ENCODE measurements at places on chromosomes 16 and 17.

- DNase-seq = no peak
These were observed 26.1 kb upstream of the COG7 start for GRCh38 chr16:23479138-23479537.

DNA sequence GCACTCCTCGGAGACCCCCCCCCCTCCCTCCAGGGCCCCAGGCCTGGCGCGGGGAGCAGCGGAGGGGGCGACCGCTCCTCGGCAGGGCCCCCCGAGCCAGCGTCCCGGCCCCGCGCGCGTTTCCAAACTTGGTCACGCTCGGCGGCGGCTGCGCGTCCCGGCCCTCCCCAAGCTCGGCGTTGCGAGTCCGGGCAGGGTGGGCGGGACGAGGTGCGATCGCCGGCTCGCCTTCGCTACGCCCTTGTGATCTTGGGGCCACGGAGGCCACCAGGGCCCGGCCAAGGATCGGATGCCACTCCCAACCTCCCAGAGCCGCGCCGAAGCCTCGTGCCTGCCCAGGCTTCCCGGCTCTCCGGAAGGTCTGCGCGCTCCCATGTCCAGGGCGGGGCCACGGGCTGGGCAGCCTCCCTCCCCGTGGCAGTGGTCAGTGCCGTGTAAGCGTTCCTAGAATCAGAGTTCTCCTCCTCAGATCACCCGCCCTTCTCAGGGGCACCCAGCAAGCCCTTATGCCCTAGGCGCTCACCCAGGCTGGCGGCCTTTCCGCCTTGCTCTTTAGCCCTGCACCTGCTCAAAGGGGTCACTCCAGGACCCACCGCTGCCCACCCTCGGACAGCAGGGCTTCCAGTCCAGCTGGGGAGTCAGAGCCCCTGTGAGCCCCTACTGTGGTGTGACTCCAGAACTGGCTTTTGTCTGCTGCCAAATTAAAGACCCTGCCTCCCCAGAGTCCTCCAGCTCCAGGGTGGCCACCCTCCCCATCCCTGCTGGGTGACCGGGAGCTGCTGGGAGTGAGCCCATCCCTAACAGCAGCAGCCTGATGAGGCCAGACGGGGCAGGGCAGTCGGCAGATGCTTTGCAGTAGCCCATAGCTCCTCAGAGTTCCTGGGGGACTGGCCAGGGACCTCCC is 12.2 kb upstream of the MRPS23 start:
- DNase-seq = no peak

DNA sequence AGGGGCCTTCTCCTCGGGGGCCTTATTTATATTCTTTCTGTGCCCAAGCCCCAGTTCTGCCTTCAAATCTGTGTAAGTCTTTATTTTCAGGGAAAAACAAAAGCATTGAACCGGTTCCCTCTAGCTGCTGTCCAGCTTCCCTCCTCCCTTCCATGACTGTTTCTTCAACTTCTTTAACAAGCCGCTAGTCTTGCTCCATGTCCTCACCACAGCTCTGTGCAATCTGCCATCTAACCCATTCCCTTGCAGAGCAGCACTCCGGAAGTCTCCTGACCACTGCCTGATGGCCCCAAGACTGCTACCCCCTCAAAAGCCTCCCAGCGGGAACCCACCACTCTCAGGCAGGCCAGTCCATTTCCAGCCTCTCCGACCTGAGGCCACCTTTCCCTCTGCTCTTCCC is 16.9 kb downstream of the EMC8 start:
- no peak for DNase-seq

DNA sequence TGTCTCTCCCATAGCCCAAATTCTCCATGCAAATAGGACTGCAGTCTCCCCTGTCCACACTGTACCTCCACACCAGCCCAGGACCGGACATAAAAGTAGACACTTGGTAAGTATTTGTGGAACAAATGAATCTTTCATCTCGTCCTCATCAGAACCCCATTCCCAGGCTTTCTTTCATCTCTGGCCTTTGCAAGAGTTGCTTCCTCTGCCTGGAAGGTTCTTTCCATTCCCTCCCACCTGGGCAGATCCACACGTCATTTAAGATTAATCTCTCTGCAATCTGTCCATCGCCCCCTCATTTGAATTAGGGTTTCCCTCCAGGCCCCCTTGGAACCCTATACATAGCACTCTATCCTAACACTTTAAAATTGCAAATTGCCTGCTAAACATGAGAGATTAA is 3.9 kb upstream of the NXPH3 start:
- DNase-seq = no peak

GRCh38 chr17:27466376-27466742 is 10.1 kb downstream of the KSR1 start:
- DNase-seq = no peak

DNA sequence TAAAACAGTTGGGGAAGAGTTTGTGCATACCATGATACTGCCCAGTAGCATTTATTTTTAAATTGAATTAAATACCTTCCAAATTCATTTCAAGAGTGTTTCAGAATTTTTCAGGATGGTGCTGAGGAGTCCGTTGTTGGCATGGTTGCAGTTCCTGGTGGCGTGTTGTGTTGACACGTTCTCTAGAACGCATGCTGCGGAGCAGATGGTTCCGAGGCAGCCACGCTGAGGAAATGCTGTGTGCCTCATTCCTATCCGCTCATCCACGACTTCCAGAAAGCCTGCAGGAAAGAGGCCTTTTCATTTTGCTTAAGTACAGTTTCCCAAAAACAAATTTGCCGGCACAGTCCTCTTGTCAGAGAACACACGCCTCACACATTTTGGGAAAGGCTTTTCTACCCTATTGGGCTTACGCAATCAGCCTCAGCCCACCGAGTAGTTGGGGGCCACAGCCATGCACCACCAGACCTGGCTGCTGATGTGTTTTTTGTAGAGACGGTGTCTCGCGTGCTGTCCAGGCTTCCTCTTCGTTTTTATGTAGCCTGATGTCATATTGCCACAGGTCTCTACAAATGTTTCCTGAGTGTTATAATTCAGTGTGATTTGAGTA is 32.1 kb upstream of the IL17C start:
- no peak for DNase-seq

GRCh38 chr17:66002063-66002585 is 189.8 kb downstream of the CEP112 start:
- no peak for DNase-seq

- DNase-seq = no peak
These were observed 10.1 kb upstream of the COG1 start for GRCh38 chr17:73182616-73183310.

DNA sequence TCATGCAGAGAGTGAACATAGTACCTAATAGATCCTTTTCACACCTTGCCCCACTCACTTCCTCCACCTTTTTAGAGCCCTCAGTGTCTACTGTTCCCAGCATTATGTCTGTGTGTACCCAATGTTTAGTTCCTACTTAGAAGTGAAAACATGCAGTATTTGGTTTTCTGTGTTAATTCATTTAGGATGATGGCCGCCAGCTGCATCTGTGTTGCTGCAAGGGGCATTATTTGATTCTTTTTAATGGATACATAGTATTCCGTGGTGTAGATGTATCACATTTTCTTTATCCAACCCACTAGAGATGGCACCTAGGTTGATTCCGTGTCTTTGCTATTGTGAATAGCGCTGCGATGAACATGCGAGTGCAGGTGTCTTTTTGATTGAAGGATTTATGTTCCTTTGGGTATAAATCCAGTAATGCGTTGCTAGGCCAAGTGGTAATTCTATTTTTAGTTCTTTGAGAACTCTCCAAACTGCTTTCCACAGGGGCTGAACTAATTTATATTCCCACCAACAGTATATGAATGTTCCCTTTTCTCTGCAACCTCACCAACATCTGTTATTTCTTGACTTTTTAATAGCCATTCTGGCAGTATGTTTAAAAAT is 47.1 kb downstream of the HLF start:
- no peak for DNase-seq

- DNase-seq = no peak
These were observed 9.9 kb downstream of the FOXJ1 start for GRCh38 chr17:76131051-76131691.

DNA sequence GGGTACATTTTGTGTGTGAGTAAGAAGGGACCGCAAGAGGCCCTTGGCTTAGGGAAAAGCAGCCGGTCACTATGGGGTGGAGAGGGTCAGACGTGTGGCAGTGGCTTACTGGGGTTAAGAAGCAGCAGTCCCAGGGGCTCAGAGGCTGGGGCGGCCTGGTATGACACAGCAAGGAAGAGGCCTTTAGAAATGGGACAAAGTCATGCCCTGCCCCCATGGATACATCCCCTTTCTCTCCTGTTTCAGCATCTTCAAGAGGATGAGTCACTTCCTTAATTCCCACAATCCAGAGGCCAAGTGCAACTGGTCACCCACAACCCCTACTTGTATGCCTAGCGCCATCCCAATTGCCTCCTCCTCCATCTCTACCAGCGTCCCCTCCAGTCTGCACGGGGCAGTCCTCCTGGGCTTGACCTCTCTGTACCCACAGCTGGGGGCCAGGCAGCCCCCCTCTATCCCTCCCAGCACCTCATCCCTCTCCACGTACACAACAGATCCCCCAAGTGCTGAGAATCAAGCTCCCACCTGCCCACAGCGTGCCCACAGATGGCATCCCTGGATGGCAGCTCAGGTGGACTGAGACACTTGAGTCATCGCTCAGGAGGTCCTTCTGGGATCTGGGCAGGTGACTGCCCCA is 6.9 kb upstream of the EFTUD2 start:
- DNase-seq = no peak

- DNase-seq = no peak
These were observed 17.0 kb downstream of the CLUH start for GRCh38 chr17:2694381-2695242.

DNA sequence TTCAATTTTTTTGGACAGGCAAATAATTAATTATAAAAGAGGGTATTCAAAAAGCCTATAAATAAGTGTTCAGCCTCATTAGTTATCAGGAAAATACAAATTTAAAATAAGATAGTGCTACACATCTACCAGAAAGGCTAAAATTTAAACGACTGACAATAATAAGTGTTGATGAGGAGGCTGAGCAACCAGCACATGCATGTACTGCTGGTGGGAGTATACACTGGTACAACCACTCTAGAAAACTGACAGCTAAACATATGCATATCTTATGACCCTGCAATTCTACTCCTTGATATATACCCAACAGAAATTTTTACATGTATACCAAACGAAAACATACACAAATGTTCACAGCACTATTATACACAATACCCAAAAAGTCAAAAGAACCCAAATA is 27.1 kb downstream of the XPO6 start:
- no peak for DNase-seq

- DNase-seq = no peak
These were observed 157.9 kb downstream of the RPTOR start for GRCh38 chr17:80702315-80703141.

DNA sequence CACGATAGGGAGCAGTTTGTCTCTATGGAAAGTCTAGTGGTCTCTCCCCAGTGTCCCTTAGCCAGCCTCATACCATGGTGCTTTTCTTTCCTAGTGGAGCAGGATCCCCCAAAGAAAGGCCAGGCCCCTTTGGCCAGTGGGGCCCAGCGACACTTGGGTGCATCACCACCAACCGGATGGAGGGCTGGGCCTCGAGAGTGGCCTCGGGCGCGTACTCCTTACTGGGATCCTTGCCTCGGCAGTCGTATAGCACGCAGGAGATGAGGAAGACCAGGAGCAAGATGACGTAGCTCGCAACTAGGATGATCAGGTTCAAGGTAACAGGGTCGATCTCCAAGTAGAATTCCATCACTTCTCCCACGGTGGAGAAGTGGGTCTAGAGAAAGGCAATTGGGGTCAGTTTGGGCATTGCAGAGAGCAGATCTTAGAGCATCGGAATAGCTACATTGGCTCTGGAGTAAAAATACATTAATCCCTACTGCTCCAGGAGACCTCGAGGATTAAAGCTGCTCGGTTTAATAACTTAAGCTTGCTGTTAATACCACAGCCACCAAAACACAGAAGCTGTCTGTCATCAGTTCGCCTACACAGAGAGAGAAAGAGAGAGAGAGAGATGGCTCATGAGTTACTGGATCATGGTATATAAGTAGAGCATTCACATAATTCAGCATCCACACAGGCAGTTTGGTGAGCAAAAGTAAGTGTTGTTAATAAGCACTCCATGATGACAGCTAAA is at the start of gene SMIM36:
SMIM36 (minus strand) TSS at position 467 of the 736 bp plus-strand sequence.
- DNase-seq = no peak

DNA sequence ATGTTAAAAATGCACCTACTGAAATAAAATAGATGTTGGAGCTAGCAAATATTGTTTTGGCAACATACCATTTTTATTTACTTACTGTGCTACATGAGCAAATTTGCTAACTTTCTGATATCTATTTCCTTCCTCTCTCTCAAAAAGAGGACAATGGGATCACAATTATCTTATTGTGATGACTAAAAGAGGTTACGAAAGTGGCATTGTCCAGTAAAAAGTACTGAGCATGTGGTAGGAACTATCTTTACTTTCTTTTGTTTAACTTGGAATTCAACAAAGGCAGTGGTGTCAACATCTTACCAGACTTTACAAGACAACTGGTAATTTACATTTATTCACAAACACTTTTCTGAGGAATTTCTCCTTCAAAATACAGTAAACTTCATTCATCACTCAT is 1542.6 kb upstream of the CDH8 start:
- DNase-seq = no peak

GRCh38 chr17:79988185-79988971 is 47.3 kb downstream of the TBC1D16 start:
- no peak for DNase-seq

DNA sequence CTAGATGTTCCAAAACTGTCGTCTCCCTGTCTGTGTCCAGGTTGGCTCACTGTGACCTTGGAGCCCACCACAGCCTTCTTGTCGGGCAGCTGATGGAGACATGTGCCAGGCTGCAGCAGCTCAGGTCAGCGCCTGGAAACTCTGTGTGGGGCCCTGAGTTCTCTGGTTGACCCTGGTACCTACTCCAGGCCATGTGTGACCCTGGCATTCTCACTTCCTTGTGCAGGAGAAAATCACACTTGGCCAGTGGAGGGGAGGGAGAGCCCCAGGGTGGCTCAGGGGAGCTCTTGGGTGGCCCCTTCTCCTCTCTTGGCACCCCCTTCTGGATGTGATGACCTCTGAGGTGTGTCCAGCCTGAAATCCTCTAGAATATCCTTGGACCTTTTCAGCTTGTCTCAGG is 25.0 kb upstream of the CPNE2 start:
- no peak for DNase-seq

GRCh38 chr17:46977348-46977747 is 1.7 kb downstream of the RPRML start:
- no peak for DNase-seq

GRCh38 chr16:57148481-57148880 is 37.4 kb downstream of the PSME3IP1 start:
- DNase-seq = no peak

DNA sequence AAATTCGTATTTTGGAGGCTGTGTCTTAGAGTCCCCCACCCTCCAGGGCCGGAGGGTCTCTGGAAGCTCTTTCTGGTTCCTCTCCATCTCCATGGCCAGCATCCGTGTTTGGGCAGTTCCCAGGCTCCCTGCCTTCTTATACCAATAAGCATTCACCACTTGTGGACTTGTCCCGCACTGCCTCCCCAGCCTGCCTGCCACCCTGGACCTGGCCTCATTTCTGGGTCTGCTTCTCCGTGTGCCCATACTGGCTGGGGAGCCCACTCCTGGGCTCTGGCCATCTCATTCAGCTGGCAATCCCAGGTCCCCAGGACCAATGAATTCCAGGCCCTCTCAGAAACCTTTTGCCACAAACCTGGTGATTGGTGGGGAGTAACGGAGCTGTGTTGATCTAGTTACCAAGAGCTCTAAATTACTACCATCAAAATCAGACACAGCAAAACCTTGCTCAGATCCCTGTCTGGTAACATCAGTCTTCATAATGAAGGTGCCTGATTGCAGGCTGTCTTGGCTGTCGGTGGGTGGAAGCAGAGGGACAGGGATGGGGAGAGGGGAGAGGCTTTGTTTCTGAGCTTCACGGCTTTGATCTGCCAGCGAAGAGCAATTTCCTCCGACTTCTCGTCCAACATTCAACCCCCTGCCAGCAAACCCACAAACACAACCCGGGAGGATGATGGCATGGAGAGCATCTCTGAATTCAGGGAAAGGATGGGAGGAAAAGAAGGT is 27.7 kb upstream of the CRHR1 start:
- DNase-seq = no peak
